ENCODE measurements at places on chromosomes 12 and 14. TPM values are rescaled to one million over a fixed set of nuclear protein-coding genes. Genes with fewer than 3 reads are reported as not detected.
A peak's percentile ranks its signal among the peaks of the same experiment; 100 is the strongest.

ISM2 gene
- total RNA-seq = not detected

- no peaks in the 10 kb centered on the region for H3K4me1 ChIP-seq
- H3K4me3 ChIP-seq = no peak overlapping the region
- no peaks in the 10 kb centered on the region for H3K27me3 ChIP-seq
- no peak for DNase-seq
These were observed 90.1 kb downstream of the AACS start for GRCh38 chr12:125155366-125155765.

DNA sequence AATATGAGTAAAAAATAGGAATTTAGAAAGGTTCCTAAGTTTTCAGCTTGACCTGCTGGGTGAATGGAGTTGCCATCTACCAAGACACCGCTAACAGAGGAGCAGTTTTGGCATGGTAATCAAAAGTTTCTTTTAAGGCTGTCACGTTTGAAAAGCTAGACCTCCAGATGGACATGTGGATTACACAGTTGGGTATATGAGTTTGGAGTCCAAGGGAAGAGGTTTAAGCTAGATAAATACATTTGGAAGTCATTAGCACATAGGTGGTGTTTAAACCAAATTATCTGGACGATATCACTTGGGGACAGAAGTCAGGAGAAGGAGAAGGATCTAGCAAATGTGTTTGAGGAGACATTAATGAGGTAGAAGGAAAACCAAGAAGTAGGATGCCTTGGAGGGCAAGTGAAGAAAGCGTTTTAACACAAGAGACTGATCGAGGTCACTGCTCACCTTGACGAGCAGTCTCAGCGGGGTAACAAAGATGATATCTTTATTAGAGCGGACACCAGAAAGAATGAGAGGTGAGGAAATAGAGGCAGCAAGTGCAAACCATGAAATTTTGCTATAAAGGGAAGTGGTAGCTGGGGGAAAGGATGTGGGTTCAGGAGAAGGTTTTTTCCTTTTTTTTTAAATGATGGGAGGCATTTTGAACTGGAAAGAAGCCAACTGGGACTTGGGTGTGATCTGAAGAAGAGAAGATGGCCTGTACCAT is 17.6 kb downstream of the PNP start:
- no peaks in the 10 kb centered on the region for H3K4me1 ChIP-seq
- H3K36me3 ChIP-seq = no peaks in the 10 kb centered on the region
- no peak overlapping the region for H3K27ac ChIP-seq
- no peak overlapping the region for H3K4me3 ChIP-seq
- no peaks in the 10 kb centered on the region for H3K27me3 ChIP-seq

- no peak overlapping the region for H3K4me3 ChIP-seq
- H3K27me3 ChIP-seq = no peaks in the 10 kb centered on the region
- H3K4me1 ChIP-seq = no peaks in the 10 kb centered on the region
These were observed 46.7 kb downstream of the PROX2 start for GRCh38 chr14:74829251-74829650.

DNA sequence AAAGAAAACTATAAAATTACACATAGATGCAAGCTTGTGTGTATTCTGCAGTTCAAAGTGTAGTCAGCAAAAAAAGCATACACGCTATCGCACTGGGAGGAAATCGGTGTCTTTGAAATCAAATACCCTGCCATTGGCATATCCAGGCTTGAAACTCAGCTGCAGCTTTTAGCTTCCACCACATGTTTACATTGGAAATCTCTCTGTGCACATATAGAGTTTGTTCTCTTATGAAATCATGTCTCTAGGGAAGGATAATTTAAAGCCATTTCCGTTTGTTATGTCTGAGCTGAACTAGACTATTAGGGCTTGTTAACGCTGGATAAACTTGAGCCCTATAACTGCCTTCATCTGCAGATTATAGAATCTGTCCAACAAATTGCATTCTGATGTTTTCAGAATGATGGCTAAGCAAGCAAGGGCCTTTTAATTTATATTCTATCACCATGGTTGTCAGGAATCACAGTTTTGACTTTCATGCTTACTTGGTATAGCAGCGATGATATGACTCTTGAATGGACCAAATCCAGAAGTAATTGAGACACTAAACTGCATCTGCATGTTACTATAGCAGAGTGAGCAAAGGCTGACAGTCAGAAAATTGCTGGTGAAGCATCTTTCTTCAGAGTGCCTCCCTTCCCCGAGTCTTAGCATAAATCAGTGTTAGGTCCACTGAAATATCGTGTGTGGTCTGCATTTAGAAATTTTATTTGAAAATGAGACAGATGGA is 442.8 kb downstream of the ZFP36L1 start:
- no peaks in the 10 kb centered on the region for H3K27me3 ChIP-seq
- no peak overlapping the region for H3K27ac ChIP-seq
- no peak overlapping the region for H3K4me3 ChIP-seq
- H3K4me1 ChIP-seq = no peaks in the 10 kb centered on the region
- no peaks in the 10 kb centered on the region for H3K36me3 ChIP-seq
- no peak for DNase-seq

- no peaks in the 10 kb centered on the region for H3K27me3 ChIP-seq
- H3K4me1 ChIP-seq = no peaks in the 10 kb centered on the region
- no peaks in the 10 kb centered on the region for H3K36me3 ChIP-seq
- no peak overlapping the region for H3K27ac ChIP-seq
These were observed 98.1 kb downstream of the PTPRR start for GRCh38 chr12:70822412-70822811.

DNA sequence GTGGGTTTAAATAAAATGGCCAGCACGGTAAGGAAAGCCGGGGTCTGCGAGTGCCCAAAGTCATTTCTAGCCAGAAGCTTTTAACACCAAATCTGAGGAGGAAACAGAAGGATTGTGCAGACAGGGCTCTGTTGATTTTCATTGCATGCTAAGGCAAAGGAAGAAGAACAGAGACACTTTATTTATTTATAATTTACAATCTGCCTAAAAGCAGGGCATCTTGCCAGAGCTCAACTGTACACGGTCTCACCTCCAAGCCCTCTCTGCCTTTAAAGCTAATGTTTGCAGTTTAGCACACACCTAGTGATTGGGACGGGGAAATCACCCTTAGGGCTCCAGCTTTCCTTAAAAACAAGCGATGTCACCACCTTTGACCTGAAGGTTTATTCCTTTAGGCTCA is 4.0 kb downstream of the KCNA5 start:
- H3K4me1 ChIP-seq = no peaks in the 10 kb centered on the region
- H3K4me3 ChIP-seq = no peak overlapping the region
- no peaks in the 10 kb centered on the region for H3K27me3 ChIP-seq
- DNase-seq = no peak

DNA sequence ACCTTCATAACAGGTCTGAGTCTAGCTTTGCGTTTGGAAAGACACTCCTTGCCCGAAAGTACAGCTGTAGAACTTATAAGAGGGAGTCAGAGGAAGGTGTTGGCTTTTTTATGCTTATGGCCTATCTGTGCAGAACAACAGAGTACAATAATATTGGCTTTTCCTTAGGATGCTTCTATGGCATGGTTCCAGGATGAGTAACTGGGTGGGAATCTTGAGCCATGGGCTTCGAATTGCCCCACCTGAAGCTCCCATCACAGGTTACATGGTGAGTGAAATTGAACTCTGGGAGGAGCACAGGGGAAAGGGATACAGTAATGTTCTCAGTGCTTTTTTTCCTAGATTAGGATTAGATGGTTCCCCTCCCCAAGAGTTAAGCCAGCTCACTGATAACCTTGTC is 13.0 kb downstream of the PARP2 start:
- no peak for DNase-seq
- no peaks in the 10 kb centered on the region for H3K4me1 ChIP-seq
- no peaks in the 10 kb centered on the region for H3K36me3 ChIP-seq
- no peaks in the 10 kb centered on the region for H3K27me3 ChIP-seq

RAP1B gene
- total RNA-seq = 123 TPM

DNA sequence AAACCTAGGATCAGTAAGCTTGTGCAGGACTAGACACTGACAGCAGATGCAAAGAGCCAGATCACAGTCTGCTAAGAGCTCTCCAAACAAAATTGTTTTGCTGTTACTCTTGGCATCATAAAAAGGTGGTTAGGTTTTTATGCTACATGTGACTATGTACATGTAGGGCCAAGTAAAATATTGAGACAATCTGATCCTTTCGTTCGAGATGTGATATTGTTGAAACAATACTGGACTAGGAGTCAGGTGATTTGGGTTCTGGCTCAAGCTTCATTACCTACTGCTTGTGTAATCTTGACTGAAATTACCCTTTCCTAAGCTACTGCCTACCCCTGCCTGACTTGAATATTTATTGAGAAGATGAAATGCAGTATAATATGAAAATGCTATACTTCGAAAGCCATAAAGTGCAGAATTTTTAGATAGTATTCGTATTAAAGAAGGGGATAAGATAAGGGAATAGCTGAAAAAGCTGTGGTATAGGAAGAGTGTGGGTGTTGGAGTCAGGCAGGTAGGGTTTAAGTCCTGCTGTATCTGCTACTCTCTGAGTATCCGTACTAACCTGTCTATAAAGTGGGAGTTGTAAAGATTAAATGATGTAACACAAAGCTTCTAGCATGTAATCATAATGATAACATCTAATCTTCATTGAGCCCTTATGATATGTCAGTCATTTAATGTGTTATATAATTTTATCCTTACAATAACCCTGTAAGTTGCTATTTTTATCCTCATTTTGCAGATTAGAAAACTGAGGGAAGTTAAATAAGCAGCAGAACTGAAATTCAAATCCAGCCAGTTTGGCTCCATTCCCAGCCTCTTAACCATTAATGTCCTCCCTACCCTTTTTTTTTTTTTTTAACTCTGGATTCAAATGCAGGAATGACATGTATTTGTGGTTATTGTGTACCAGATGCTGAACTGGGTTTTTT is 38.6 kb upstream of the ATF1 start:
- no peaks in the 10 kb centered on the region for H3K4me1 ChIP-seq
- DNase-seq = no peak
- no peaks in the 10 kb centered on the region for H3K36me3 ChIP-seq

- peaks cover 12% of the 10 kb centered on the region for H3K4me1 ChIP-seq
- no peak for DNase-seq
- H3K27me3 ChIP-seq = no peaks in the 10 kb centered on the region
- H3K36me3 ChIP-seq = no peaks in the 10 kb centered on the region
- H3K27ac ChIP-seq = no peak overlapping the region
- H3K4me3 ChIP-seq = no peak overlapping the region
These were observed 2.7 kb upstream of the FAM222A start for GRCh38 chr12:109710747-109711595.

DNA sequence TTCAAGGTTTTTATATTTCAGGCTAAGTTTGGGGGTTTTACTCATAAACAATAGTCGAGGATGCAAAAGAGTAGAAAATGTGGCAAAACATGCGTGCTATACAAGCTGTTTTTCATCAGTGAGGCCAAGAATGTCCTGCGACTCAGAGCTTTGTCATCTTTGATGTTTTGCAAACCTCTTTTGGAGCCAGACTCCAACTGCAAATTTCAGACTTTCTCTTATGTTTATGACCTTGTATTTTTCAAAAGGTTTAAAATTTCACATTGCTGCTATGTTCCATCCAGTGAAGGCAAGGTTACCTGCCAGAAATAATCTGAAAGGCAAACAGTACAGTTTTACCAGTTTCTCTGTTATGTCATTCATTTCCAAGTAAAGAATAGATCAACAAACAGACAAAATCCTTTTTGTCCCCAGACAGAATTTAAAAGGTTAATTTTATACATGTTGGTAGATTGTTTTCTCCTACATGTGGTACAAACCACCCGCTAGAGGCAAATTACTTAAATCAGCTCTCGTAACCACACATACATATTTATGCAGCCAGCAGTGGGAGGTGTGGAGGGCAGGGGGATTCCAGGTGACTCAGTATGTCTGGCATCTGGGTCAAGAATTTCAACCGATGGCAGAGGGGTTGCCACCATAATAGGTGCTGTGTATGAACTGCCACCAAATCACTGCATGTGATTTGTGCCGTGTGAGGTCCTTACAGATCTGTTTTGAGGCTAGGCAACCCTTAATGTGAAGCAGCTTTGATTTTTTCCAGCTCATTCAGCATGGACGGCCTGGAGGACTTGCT is 119.8 kb upstream of the CPM start:
- DNase-seq = no peak
- no peaks in the 10 kb centered on the region for H3K36me3 ChIP-seq
- no peaks in the 10 kb centered on the region for H3K27me3 ChIP-seq
- H3K4me3 ChIP-seq = no peak overlapping the region
- H3K27ac ChIP-seq = no peak overlapping the region

DNA sequence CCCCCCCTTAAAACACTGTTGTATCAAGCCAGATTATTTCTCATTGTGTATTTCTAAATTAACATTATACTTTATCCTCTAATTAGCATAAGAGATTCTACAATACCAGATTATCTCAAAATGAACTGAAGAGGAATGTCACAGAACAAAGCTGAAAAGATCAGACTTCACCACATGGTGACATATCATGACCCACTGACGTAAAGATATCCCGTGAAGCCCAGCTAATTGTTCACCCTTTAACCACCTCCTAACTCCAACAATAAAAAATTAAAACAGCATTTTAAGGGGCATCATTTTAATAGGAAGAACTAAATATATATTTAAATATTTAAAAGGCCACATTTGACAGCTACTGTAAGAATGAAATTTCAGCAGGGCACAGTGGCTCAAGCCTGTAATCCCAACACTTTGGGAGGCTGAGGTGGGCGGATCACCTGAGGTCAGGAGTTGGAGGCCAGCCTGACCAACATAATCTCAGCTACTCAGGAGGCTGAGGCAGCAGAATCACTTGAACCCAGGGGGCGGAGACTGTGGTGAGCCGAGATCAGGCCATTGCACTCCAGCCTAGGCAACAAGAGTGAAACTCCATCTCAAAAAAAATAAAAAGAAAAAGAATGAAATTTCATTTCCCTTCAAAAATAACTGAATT is 29.0 kb downstream of the CDK17 start:
- no peaks in the 10 kb centered on the region for H3K4me1 ChIP-seq
- no peak for DNase-seq
- H3K27me3 ChIP-seq = no peaks in the 10 kb centered on the region
- no peak overlapping the region for H3K4me3 ChIP-seq

SIX4 gene
- not detected for total RNA-seq

GRCh38 chr14:93219103-93219726 is 12.2 kb downstream of the UBR7 start:
- no peak overlapping the region for H3K4me3 ChIP-seq
- peak; percentile 36 for DNase-seq
- H3K27ac ChIP-seq = no peak overlapping the region

DNA sequence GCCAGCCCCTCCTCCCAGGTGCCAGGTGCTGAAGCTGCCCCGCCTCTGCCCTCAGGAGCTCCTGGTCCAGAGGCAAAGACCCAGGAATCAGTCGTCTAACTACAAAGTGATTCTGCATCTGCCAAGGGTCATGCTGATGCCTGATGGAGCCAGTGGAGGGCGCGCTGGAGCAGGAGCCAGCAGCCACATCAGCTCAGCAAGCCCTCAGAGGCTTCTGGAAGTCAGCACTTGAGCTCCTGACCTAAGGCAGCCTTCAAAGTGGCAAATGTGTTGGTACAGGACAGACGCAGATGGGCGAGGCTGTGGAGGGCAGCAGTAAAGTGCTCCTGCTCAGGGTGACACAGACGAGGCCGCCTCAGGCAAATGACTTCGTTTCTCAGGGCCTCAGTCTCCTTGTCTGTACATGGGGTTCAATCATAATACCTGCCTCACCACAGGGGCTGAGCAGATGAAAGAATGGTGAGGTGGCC is 10.9 kb downstream of the C12orf43 start:
- DNase-seq = peak; percentile 82
- no peak overlapping the region for H3K4me3 ChIP-seq
- peaks cover 59% of the 10 kb centered on the region for H3K36me3 ChIP-seq
- no peaks in the 10 kb centered on the region for H3K27me3 ChIP-seq

GRCh38 chr12:11885261-11886038 is 185.3 kb upstream of the BCL2L14 start:
- peaks cover 8% of the 10 kb centered on the region for H3K4me1 ChIP-seq
- no peak for DNase-seq
- H3K27me3 ChIP-seq = no peaks in the 10 kb centered on the region
- no peak overlapping the region for H3K4me3 ChIP-seq

GRCh38 chr12:98796745-98797144 is 151.7 kb downstream of the APAF1 start:
- H3K4me1 ChIP-seq = no peaks in the 10 kb centered on the region
- no peak overlapping the region for H3K4me3 ChIP-seq
- no peak for DNase-seq
- H3K36me3 ChIP-seq = no peaks in the 10 kb centered on the region
- no peak overlapping the region for H3K27ac ChIP-seq

All from Peyer's patch (tissue), 4 donors.